ENCODE measurements at places on chromosomes 2 and 18.
A peak's percentile ranks its signal among the peaks of the same experiment; 100 is the strongest.

GRCh38 chr2:45681675-45682074 is 30.2 kb downstream of the PRKCE start:
- DNase-seq, result no peak

- DNase-seq, result peak; percentile 6
These were observed at the start of gene STON1 for GRCh38 chr2:48530033-48530811. Gene STON1, plus strand, starts transcription at chr2:48530154. Its CDS starts 50,480 bp downstream, at chr2:48580634.

DNA sequence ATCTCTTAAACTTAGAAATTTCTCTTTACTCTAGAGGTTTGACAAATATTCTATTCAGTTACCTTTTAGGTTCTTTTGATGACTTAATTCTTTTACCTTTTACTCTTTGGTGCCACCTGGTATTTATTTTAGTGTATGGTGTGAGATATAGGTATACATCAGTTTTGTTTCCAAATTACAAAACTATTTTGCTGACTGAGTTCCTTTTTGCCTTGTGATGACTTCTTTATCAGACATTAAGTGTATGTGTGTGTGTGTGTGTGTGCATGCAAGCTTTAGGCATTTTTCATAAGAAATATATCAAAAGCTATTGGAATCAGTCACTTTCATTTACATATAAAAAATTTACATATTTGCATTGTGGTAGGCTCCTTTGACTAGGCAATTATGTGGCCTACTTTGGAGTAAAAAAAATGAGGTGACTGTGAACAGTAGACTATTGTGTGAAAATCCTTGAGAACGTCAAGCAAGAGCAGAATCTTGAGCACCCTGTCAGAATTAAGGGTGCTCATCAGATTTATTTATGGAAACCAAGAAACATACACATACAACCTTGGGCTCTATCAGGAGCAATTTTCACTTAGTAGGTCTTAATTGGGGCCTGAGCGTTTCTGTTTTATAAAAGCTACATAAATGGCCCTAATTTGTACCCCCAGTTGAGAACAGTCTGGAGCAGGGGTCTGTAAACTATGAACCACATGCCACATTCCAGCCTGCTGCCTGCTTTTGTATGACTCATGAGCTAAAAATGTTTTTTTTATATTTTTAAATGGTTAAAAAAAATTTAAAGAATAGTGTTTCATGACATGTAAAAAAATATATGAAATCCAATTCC is 415.9 kb downstream of the SLC4A3 start:
- no peak for DNase-seq

DNA sequence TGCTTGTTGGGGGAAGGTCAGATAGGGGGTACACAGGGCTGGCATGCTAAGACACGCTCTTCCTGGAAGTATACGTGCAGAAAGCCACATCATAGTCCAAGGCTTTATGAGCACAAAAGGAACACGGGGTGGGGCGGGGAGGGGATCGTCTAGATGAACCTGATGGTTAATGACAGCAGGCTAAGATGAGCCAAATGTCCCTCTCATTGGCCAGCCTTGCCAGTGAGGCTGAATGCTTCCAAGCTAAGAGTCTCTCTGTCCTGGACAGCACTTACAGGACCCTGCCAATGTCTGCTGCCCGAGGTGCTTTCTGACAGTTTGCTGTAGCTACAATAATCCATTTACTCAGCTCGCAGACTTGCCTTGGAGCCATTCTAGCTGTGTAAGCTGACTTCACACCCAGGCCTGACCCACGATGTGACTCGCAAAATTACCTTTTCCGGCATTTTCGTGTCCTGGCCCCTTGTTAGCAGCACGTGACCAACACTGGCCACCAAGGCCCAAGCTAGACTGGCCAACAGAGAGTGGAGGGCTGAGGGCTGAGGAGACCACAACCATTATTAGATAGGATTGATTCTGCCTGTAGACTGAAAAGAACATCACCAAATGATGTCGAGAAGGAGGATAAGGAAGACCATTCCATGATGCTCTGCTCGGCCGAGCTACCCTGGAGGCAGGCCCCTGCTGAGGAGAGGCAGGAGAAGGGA is 84.2 kb downstream of the MALT1 start:
- DNase-seq, result no peak

GRCh38 chr2:84491256-84491655 is 25.0 kb upstream of the DNAH6 start:
- no peak for DNase-seq

DNA sequence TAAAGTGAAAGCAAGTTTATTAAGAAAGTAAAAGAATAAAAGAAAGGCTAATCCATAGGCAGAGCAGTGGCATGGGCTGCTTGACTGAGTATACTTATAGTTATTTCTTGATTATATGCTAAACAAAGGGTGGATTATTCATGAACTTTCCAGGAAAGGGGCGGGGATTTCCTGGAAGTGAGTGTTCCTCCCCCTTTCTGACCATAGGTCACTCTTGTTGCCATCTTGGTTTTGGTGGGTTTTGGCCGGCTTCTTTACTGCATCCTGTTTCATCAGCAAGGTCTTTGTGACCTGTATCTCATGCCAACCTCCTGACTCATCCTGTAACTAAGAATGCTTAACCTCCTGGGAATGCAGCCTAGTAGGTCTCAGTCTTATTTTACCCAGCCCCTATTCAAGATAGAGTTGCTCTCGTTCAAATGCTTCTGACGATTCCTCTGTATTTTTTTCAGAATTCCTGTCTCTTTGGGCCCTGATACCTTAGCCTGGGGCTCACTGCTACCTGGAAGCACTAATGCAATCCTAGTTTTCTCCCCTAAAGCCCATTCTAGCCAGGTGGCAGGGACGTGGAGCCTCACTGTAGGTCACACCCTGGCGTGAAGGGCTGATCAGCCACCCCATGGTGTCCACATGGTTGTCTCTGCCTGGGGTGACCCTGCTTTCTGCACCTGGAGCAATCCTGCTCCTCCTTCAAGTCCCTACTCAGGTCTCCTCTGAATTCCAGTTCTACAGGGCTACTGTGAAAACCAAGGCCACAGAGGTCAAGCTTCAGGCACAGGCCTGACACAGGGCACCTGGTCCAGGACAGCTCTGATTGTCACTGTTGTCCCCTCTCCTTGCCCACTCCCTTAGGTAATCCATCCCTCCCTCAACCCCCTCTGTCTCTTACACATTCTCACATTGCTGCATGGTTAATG is 6.0 kb upstream of the SLC35F6 start:
- DNase-seq, result no peak

- DNase-seq, result no peak
These were observed 9.2 kb downstream of the PTMA start for GRCh38 chr2:231717281-231718171.

- no peak for DNase-seq
These were observed 32.7 kb downstream of the CTLA4 start for GRCh38 chr2:203900253-203900652.

DNA sequence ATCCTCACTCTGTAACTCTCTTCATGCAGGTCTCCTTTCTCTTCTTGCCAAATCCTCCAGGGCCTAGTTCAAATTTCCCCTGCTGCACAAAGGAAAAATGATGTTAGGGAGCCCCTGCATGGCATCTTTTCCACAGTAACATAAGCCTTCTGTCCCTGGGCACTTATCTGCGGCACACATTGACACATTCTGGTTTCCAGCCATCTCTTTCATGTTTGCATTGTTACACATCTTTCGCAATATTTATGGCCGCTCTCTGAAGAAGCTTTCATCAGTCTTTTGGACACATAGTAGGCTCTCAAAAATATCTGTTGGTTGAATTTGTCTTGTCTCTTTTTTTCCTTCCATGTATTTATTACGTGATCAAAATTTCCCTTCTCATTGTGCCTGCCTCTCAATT is 1806.1 kb upstream of the PIK3C3 start:
- no peak for DNase-seq

DNA sequence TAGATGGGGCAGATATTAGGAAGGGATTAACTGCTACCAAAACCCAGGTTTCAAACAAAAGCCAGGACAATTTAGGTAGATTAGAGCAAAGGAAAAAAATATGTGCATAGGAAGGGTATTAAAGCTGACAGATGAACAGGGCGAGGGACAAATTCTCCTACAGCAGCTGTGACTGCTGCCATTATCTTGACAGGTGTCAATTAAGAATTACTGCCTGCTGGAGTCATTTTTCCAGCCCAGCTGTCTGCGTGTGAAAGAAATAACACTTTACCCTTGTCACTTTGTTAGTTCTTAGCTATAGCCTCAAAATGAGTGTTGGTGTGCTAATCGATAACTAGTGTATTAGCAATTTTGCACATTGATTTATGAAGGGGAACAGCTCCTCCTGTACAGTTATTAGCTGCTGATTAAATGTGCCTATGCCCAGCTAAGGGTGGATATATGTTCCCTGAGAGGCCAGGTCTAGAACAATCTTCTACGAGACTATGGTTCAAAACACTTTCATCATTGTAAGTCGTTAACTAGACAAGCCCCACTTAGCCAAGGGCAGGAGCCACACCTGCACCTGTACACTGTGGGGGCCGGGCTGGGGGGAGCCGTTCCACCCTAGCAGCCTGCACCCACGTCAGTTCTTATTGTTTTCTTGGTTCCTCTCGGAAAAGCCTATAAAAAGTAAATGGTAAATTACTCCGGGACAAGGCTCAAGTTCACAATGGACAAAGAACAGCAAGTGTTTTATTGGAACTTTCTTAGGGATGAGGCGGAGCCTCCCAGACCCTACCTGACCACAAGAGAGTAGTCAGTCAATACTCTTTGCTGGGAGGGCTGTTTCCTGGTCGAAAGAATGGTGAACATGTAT is 7.7 kb downstream of the TSHZ1 start:
- DNase-seq, result no peak

DNA sequence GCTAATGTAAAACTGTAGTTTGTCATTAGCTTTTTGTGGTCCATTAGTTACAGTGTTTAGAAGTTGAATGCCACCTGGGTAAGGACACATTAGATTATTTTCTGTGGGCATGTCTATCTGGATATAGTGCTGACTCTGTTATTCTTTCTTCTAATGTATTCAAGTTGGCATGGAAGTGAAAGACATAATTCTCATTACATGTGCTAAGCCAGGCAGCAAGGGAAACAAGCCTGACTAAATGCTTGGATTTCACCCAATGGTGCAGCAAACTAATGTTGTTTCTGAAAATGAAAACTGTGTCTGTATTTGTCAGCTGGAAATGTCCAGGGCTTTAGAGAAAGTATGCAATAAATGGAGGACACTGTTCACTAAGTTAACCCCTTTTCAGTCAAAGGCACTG is 100.7 kb downstream of the NUP35 start:
- no peak for DNase-seq

DNA sequence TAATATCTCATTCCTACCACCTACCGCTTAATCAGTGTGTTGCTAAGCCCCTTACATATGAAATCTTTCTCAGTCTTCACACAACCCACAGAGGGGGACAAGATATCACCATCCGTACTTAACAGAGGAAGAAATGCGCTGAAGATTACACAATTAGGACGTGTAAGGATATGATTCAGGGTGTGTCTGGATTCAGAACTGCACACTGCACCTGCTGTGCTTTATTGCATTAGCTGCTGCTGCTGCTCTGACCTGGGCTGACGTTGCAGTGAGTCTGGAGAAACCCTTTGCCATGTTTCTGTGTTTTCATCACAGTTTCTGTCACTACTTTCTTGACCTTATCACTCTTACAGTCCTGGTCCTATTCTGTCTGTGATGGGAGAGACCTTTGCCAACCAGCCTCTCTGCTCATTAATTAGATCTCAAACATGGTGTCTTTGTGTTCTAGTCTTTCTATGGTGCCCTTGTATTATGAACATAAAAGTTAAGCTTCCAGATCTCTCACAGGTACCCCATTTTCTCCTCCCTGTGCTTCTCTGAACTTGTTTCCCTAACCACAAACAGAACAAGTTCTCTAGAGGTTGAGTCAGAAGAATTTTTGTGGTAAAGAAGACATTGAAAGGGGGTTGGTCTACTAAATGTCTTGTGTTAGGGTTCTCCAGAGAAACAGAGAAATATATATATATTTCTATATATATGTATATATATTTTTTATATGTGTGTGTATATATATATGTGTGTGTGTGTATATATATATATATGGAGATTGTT is 92.9 kb upstream of the CYP1B1 start:
- no peak for DNase-seq

GRCh38 chr2:68292108-68292710 is 27.5 kb downstream of the CNRIP1 start:
- no peak for DNase-seq

GRCh38 chr2:85577386-85578242 is at the start of gene VAMP8:
Gene VAMP8, plus strand, starts transcription at chr2:85577586. Its CDS starts 61 bp downstream, at chr2:85577647.
- DNase-seq, result no peak

- DNase-seq, result no peak
These were observed 33.0 kb downstream of the LANCL1 start for GRCh38 chr2:210443527-210443926.

- no peak for DNase-seq
These were observed 170.3 kb downstream of the GFPT1 start for GRCh38 chr2:69216535-69217332.

DNA sequence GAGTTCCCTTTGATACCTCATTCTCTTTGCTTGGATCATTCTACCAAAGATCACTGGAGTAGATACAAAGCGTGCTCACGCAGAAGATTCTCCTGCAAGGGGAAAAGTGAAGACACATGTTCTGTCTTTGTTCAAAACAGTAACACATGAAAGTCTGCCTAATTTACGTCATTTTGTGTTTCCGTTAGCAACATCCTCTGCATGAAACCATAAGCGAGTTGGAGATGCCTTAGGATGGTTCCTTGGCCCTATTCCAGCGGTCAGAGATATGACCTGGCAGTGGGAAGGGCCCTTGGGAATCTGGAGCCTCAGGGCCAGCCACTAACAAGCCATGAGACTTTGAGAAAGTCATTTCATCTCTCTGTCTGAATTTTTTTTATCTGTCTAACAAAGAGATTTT is 180.9 kb upstream of the TWIST2 start:
- DNase-seq, result no peak

DNA sequence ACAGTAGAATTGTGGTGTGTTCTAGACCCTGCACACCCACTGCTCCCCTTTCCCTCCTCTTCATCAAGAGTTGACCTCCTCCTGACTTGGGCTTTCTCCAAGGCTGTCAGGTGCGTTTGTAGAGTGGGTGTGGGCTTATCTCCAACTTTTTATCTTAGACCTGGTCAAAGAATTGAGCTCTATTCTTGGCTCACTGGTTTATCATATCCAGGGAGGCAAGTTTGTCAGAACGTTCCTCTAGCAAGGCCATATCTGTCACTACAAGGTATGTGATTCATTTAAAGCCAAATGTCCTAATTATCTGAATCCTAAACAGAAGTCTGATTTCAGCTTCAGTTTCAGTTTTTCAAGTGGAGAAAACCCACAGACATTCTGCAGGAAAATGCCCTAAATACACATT is 117.1 kb upstream of the MGAT5 start:
- no peak for DNase-seq

DNA sequence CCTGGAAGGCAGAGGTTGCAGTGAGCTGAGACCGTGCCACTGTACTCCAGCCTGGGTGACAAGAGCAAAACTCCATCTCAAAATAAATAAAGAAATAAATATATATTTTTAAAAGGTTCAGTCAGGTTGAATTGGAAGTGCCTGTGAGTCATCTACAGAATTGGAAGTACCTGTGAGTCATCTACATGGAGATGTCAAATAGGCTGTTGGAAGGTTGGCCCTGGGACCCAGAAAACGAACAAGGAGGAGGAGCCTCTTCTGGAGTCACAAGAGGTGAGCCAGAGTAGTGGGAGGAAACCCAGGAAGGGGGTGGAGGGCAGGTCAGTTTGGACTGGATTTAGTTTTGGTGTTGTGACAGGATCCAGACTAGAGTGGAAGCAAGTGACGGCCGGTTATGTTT is 15.2 kb upstream of the SCYGR1 start:
- DNase-seq, result no peak

- no peak for DNase-seq
These were observed 86.2 kb upstream of the SALL3 start for GRCh38 chr18:78893281-78894032.

- DNase-seq, result no peak
These were observed 85.5 kb downstream of the MTA3 start for GRCh38 chr2:42653908-42654445.

GRCh38 chr2:172013396-172013795 is 13.6 kb downstream of the METAP1D start:
- DNase-seq, result no peak
